NT2/D1 (cell line): ENCODE measurements at places on chromosomes 12 and 14.
A peak's percentile ranks its signal among the peaks of the same experiment; 100 is the strongest.

DNA sequence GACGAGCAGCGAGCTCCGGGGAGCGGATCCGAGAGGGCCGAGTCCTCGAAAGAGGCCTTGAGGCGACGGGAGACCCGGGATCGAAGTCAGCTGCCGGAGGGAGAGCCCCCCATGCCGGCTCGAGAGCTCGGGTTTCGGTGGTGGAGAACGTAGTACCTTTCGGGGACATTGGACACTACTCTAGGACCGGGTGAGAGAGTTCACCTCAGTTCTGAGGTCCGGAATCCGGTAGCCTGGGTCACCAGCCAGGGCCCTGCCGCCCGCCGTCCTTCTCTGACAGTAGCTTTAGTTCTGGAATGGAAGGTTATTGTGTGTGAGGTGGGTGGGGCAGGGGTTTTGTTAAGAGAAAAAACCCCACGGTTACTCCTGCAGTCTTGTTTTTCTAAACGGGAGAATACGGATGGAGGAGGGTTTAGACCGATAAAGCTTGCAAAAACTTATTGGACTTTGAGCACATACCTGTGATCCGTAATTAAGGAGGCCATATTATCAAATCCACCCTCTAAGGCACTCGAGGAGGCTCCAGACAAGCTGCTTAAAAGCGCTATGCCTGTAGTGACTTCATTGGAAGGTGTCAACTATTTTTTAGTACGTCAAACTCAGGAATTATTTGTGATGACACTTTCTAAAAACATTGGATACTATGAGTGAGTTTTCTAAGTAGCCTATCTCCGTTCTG lies 765 bp downstream of the SCYL2 start:
- DNase-seq: no peak

DNA sequence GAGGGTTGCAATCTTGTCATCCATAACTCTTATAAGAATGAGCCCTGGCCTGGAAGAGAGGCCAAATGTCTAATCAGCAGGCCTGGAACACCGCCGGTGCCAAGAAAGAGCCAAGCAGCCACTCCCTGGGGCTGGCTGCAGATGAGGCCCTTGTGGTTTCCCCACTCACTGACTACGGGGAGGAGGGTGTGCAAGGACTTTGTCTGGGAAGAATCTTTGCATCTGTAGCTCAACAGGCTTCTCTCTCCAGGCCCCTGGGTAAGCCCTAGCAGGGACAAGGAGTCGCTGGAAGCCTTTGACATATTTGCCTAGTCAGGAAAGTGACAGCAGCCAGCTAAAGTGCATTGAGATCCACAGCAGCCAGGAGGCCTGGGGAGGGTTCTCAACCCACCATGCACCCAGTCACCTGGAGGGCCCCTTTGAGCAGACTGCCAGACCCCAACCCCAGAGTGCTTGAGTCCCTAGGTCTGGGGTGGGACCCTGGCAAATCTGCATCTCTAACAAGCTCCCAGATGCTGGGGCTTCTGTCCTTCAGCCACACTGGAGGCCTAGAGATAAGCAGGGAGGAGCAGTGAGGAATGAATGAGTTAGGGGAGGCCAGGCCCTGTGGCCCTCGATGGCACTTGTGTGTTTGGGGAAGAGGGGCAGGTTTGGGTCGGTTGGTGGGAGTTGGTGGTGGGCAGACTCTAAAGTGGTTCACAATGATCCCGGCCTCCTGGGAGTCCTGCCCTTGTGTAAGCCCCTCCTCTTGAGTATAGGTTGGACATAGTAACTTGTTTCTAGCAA lies 13.9 kb upstream of the LRTM2 start:
- no peak for DNase-seq

DNA sequence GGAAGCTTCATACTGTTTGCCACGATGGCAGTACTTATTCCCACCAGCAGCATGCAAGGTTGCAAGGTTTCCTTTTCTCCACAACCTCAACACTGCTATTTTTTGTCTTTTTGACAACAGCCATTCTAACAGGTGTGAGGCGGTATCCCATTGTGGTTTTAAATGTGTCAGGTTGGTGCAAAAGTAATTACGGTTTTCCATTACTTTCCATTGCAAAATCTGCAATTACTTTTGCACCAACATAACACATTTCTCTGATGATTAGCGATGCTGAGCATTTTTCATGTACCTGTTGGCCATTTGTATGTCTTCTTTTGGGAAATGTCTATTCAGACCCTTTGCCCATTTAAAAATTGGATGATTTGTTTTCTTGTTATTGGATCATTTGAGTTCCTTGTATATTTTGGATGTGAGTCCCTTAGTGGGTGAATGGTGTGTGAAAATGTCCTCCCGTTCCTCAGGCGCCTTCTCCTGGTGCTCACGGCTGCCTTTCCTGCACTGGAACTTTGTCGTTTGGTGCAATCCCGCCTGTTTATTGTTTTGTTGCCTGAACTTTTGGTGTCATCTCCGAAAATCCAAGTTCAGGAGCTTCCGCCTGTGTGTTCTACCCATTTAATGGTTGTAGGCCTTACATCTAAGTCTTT lies 213.6 kb downstream of the KIF26A start:
- no peak for DNase-seq

DNA sequence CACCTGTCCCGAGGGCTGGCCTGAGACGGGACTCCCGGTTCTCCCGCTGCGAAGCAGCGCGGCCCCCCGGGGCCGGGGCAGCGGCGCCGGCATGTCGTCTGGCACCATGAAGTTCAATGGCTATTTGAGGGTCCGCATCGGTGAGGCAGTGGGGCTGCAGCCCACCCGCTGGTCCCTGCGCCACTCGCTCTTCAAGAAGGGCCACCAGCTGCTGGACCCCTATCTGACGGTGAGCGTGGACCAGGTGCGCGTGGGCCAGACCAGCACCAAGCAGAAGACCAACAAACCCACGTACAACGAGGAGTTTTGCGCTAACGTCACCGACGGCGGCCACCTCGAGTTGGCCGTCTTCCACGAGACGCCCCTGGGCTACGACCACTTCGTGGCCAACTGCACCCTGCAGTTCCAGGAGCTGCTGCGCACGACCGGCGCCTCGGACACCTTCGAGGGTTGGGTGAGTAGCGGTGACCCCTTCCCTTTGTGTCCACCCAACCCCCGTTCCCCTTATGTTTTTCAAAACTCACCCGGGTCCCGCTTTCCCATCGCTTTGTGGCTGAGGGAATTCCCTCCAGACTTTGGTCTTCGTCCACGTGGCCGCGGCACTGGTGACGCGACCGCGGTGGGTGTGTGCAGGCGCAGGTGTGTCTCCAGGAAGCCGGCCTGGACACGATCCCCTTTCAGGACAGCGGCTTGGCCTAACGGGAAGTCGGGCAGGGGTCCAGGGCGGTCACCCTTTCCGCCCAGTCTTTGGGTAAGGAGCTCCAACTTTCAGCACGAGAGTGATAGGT lies 826 bp downstream of the PRKCH start:
- DNase-seq: no peak

DNA sequence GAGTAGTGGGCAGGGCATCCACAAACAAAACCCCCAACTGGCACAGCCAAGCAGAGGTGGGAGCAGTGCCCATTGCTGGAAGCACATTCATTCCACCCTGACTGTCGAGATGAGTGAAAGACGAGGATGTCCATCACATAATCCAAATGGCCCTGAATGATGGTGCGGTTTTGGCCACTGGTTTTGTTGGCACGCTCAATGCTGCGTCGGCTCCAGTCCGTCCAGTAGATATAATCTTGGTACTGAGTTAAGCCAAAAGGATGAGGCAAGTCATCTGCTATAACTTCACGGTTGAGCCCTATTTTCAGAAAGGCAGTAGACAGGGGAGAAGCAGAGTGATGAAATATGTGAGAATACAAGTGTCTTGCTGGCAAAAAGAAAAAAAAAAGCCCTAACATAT lies 88.1 kb downstream of the BCL2L14 start:
- no peak for DNase-seq

GRCh38 chr12:98422359-98422758 lies 93.0 kb upstream of the TMPO start:
- DNase-seq: no peak

DNA sequence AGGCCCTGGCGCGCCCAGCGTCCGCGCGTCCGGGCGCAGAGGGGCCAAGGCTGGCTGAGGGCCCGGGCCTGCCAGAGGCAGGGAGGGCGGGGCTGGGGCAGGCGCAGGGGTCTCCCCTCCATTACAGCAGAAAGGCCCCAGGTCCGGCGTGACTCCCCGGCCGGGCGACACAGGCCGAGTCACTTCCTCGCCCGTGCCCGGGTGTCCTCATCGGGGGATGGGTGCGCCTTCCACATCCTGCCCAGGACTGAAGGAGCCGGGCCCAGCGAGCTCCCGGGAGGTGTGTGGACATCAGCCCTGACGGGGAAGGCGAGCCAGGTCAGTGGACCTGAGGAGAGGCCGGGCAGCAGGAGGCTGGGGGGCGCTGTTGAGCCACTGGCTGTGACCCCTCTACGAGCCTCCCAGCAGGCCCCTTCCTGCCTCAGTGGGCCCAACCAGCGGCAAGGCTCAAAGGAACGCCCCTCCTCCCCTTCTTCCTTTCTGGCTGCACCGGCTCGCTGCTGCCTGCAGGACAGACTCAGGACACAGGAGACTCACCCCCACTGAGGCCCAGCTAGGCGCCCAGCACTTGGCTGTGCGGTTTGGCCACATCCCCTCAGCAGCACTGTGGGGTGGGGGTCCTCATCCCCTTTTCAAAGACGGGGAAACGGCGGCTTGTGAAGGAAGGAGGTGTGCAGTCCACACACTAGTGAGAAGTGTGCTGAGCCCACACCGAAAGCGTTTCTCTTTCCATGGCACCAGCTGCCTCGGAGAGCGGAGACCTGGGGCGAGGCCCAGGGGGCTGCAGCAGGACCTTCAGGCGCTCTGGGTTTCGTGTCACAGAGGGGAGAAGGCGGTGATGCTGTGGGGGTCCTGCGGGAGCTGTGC lies 606 bp downstream of the TNFAIP2 start:
- DNase-seq: no peak

DNA sequence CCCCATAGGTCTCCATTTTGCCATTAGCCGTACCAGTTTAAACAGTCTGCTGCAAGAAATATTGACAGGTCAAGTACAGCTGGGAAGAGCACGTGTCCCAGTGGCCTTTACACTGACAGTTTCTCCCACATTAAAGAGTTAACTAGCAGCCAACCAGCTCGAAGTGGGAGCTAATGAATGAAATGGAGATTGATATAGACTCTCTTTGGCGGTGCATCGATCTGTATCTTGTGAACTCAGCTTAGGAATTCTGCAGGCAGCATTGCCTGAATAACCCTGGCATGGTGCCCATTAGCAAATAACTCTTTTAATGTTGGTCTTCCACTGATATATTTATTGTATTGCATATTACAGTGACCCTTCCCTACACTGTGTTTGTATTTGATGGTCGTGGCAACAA lies 319.4 kb downstream of the EGLN3 start:
- no peak for DNase-seq

- DNase-seq: no peak
Observed at GRCh38 chr14:65976761-65977404, 509.3 kb upstream of the CCDC196 start.

- DNase-seq: no peak
Observed at GRCh38 chr12:100382338-100382737, 25.5 kb downstream of the SLC17A8 start.

DNA sequence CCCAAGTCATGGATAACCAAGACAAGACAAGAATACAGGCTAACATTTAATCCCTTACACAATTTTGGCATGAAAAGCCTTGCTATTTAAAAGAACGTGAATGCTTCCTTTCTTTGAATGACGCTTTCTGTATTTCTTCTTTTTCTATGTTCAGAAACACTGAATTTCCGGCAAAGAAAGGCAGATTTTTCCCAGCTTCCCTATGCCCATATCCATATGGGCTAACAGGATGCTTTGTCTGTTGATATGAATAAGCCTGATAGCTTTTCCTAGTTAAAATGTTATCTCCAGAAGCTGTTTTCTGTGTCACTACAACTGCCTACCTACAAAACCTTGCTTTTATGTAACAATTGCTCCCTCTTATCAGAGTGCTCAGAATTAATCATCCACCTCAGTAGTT lies 38.3 kb upstream of the CACNA2D4 start:
- no peak for DNase-seq

DNA sequence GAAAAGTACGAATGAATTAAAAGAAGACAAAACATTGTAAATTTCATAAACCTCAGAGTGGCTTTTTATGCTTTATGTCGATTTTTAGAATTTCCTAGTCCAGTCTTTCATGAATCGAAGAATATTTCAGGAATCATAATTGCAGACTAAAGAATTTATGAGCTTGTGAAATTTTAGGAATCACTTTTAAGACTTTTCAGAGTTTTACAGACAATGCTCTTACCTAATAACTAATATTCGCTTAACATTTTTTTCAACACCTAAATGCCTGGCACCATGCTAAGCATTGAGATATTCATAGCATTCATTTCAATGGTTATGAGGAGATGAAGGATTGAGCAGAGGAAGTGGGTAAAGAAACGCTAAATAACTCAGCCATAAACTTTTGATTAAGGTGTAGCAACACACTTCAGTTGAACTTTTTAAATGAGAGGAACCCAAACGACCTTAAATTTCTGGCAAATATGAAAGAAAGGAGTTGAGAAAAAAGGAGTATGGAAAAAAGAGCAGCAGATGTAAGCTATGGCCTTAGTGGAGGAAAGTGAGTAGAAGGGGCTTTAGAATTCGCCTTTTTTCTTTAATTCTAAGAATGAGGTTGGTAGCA lies 739 bp upstream of the USP44 start:
- DNase-seq: no peak

DNA sequence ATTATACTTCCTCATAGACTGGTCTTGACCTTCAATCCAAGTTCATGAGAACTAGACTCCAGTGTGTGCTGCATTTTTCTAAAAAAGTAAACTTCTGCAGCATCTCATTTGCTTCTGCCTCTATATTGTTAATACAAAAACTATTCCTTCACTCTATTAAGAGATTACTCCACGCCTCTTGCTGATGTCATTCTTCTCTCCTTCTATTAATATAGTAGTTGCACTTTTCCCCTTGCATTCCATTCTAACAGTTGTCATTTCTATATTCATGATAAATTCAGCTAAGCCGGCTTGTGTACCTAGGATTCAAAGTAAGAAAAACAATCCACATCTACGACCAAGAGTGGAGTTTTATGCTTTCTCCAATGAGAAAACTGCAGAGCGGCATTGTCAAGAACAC lies 480.4 kb upstream of the NOVA1 start:
- DNase-seq: no peak

DNA sequence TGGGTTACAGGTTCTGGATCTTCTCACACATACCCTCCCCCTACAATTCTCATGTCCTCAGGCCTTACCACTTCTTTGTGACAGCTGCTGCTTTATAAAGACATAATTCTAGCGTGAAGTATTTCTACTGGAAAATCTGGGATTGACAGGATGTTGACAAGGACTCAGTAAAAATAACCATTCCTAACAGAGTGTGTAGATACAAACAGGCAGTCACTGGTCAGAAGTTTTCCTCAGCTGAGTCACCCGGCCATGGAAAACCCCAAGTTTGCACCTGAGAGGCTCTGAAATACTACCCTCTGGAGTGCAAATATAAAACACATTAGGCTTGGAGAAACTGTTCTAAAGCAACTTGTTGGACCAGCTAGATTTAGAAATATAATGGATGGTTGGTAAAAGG lies 54.4 kb downstream of the SPPL3 start:
- DNase-seq: no peak

- DNase-seq: no peak
Observed at GRCh38 chr14:50835280-50835679, 4.3 kb upstream of the NIN start.

GRCh38 chr12:128976120-128976738 lies 123.0 kb downstream of the GLT1D1 start:
- DNase-seq: peak; percentile 57
